ENCODE measurements at places on chromosomes 1 and 21.

DNA sequence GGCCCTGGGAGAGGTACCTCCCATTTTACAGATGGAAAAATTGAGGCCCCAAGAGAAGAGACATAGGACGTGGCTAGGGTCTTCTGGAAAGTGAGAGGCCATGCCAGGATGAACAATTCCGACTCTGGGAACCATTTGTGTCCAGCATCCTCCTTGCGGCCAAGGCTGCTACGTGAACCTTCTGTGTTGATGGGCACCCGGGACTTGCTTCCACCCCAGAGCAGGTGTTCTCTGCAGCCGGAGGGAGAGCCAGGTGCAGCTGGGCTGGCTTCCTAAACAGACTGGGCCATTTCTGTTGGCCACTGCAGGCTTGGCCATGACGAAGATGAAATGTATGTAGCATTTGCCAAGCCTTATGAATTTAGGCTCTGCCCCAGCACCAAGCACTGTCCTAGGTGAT lies 118.9 kb downstream of the PRDM2 start:
- DNase-seq = no peak

DNA sequence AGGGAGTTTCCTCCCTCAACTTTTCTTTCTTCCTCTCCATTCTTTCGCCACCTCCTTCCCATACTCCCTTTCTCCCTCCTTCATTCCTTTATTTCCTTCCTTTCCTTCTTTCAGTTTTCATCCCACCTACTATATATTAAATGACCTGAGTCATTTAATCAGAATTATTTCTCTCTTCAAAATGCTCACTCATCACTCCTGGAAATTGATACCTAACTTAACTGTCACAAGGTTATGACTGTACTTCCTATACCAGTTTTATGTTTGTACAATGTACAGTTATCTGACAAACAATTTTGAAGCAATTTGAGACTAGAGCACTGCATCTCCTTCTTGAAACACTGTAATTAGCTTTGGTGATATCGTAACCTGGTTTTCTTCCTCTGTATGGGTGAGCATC lies 41.4 kb downstream of the NEXN start:
- no peak for DNase-seq

- no peak for DNase-seq
Observed at GRCh38 chr1:160776178-160776577, 19.8 kb upstream of the LY9 start.

GRCh38 chr1:164470996-164471395 lies 88.0 kb upstream of the PBX1 start:
- no peak for DNase-seq

DNA sequence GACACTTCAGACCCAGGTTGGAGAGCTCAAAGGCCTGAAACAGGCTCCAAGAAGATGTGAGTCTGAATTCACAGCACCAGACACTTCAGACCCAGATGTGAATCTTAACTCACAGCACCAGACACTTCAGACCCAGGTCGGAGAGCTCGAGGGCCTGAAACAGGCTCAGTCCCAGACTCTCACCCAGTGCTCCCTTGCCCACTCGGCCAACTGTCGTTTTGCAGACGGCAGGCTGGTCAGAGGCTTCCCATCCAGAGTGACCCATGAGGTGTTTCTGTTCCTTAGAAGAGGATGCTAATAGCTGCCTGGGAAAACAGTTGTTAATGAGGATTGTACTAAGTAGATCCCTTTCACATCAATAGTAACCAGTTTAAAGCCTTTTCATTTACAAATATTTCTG lies 88.4 kb downstream of the ADARB1 start:
- no peak for DNase-seq

GRCh38 chr1:17400725-17401341 lies 28.8 kb downstream of the PADI6 start:
- no peak for DNase-seq

GRCh38 chr1:75083848-75084514 lies 50.2 kb upstream of the LHX8 start:
- DNase-seq = no peak

DNA sequence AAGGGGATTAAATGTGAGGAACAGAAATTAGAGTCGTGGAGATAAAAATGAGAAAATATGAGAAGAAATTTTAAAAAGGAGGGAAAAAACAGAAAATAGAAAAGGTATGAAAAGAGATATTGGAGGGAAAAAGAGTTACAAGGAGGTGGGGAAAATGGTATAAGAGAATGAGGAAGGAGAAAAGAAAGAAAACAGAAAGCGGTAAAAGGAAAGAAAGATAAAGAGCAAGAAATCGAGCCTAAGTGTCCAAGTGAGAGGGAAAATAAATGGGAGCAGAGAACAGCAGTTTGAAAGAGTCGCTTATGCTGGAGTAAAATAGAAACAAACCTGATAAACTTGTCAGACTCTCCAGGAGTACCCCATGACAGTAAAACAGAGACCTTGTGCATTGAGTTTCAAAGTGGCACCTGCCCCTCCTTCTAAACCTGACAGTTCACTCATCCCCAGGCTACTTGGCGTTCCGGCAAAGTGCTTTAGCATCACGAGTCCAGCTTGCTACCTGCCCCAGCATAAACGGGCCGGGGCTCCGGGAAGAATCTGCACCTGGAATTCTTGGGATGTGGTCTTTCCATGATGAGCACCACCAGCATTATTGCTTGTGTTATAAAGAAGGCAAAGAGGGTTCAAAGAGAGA lies 585 bp downstream of the NEGR1 start:
- DNase-seq = peak; percentile 6

- DNase-seq = no peak
Observed at GRCh38 chr1:3159121-3159520, 90.1 kb downstream of the PRDM16 start.

GRCh38 chr1:108049178-108049819 lies 84.3 kb upstream of the VAV3 start:
- DNase-seq = peak; percentile 26

GRCh38 chr1:244672946-244673682 lies 20.2 kb downstream of the DESI2 start:
- no peak for DNase-seq

GRCh38 chr1:33957854-33958253 lies 94.0 kb downstream of the HMGB4 start:
- no peak for DNase-seq

GRCh38 chr21:34933609-34934335 lies 115.3 kb downstream of the RUNX1 start:
- DNase-seq = peak; percentile 60

DNA sequence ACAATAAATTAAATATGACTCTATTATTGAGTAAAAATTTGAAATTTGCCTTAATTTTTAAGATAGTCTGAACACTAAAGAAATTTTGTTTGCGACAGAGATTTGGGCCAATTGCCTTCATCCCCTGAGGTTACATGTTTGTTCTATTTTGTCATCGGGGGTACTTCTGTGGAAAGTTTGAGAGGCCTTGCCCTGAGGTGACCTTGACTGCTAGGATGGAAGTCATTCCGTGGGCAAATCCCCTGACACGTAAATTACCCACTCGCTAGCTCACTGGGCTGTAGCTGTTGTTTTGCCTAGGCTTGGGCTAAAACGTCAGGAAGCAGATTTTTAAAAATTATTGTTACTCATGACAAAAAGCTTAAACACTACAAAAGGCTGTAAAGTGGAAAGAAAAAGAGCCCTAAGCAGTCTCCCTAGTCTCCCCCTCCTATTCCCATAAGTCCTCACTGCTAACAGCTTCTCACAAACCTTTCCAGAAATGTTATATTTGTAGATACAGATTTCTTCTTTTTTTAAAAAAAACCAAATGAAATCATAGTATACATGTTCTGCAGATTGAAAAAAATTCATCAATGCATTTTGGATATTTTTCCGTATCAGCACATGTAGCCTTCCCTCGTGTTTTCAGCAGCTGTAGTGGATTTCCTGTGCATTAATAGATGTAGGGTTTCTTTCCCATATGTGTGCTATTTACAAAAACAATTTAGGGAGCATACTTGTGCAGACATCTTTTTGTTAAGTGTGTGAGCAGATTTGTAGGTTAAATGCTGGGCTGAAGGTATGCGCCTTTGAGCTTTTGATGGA lies 142.7 kb downstream of the MRPS6 start:
- DNase-seq = no peak

DNA sequence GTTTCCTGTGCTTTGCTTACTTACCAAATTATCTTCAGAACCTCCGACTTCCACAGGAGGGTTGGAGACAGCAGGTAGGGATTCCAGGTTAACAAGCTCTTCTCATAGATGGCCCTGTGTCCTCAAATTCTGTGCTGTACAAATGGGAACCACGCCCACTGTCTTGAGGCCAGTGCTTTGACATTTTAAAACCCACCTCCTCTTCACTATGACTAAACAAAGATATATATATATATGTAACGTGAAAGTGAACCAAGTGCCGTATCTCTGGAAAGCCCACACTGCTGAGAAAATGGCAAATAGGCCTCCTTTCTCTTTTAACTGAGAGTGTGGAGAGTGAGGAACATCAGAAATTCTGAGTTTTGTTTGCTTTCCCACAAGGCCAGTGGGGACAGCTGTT lies 99.6 kb downstream of the ZBTB18 start:
- no peak for DNase-seq

DNA sequence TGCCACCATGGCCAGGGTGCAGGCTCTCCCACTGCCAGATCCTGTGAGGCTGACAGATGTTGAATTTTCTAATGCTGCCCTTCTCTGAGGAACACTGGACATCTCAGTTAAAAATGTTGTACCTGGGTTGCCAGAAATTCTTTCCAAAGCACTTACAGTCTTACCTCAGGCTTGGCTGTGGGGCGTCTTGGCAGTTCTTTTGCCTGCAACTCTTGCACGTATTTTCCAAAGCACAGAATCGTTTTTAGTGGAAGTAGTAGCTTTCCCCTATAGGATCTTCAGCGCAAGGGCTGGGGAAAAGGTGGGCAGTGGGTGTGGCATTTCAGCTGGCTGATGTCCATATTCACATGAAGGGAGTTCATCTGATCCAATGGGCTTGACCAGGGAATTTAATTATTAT lies 53.9 kb downstream of the EDN2 start:
- DNase-seq = no peak

DNA sequence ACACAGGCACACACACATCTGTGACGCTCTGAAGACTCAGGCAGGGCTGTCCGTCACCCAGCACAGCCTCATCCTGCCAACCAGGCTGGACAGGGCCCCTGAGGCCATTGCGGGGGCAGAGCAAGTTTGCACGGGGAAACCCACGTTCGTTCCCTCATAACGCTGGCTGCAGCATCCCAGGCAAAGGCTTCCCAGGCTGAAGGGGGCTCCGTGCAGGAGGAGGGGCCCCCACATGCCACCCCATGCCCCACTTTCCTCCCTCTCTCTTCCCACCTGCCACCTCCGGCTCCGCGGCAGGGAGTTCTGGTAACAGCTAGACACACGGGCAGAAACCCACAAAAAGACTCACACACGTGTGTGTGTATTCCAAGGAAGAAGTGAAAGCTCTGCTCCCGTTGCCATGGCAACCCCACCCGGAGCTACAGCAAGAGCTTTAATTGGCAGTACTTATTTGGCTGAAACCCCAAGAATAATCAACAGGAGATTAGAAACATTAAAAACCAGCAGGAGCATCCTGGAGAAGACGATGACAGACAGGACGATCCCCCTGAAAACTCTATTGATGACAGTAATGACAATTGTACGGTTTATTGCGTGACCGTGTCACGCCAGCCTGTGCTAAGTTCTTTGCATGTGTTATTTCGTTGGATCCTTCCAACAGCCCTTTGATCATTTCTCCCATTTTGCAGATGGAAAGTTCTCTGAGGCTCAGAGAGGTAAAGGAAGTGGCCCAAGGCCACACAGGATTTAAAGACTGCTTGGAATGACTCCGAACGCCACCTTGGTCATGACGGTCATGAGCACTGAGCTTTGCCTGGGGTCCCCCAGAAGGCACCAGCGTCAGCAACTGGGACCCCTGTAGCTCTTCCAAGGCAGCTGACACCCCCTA lies 247.1 kb downstream of the NPHP4 start:
- no peak for DNase-seq

- DNase-seq = no peak
Observed at GRCh38 chr1:109115685-109116084, 1.8 kb downstream of the ELAPOR1 start.

GRCh38 chr1:18007391-18008041 lies 100.1 kb upstream of the IGSF21 start:
- no peak for DNase-seq

DNA sequence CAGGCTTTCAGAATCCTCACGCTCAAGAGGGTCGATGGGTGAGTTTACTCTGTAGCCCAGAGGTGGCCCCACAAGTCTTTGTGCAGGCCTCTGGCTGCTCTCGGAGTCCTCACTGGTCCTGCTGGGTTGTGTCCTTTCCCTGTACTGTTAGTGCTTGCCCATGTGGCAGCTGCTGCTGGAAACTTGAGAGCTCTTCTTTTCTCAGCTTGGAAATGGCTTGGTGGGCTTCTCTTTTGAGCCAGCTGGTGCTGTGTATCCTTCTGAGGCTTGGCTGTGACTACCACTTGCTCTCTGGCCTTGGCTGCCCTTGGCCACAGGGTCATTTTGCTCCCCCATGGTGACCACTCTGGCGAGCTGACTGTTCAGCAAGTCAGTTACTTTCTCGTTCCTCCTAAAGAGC lies 82.2 kb upstream of the LMO4 start:
- no peak for DNase-seq

DNA sequence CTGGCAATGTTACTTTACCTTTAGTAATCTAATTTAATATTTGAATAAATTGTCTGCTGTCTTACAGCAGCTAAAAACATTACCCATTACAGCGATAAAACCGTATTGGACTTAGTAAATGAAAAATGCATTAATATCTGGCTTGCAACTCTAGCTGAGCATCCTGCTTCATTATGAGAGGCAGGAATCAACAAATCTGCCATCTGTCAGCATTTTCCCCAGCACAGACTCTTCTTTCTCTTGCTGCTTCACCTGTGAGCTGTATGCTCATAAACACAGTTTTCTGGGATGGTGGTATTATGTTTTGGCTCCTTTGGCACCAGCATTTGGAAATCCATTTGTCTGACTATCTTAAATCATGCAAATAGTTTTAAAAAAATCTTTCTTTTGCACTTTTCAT lies 487.1 kb downstream of the KCNT2 start:
- DNase-seq = no peak

DNA sequence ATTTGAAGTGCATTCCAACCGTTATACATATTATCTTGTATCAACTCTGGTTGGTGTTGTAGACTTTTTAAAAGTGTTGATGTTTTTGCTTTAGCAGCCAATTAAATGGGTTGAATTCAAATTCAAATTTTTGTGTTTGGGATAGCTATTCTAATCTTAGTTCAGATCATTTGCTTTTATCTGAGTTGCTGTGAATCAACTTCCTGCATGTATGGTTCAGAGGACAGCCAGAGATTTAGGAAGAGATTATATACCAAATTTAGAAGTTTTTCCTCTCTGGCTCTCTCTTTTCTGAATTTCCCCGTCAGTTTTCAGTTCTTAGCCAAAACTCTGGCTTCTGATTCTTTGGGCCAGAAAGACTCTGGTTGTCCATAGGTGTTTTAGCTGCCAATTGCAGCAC lies 415.5 kb downstream of the NUF2 start:
- DNase-seq = no peak

DNA sequence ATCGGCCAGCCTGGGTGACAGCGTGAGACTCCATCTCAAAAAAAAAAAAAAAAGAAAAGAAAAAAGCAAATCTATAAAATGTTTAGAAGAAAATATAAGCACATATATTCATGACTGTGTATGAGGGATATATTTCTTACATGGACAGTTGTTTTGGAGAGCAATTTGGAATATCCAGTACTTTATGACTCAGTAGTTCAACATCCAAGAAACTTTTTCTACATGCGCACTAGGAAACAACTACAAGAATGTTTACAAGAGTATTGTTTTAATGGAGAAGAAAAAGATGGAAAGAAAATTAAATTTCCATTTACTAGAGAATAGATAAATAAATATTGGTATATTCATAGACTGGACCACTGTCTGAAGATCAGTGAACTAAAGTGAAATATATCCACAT lies 77.5 kb downstream of the MAST2 start:
- DNase-seq = no peak

Measured in activated CD4-positive, alpha-beta T cell treated with anti-CD3 and anti-CD28 coated beads, Interleukin-2, amount 10 ng/mL, durations not matched to agents 7 days and 5 days (primary cell).